ENCODE measurements at places on chromosomes 7 and 10. TPM values are rescaled to one million over a fixed set of nuclear protein-coding genes. Genes with fewer than 3 reads are reported as not detected.
A peak's percentile ranks its signal among the peaks of the same experiment; 100 is the strongest.

Gene PIK3CG
- 1.4 TPM for polyA plus RNA-seq

DNA sequence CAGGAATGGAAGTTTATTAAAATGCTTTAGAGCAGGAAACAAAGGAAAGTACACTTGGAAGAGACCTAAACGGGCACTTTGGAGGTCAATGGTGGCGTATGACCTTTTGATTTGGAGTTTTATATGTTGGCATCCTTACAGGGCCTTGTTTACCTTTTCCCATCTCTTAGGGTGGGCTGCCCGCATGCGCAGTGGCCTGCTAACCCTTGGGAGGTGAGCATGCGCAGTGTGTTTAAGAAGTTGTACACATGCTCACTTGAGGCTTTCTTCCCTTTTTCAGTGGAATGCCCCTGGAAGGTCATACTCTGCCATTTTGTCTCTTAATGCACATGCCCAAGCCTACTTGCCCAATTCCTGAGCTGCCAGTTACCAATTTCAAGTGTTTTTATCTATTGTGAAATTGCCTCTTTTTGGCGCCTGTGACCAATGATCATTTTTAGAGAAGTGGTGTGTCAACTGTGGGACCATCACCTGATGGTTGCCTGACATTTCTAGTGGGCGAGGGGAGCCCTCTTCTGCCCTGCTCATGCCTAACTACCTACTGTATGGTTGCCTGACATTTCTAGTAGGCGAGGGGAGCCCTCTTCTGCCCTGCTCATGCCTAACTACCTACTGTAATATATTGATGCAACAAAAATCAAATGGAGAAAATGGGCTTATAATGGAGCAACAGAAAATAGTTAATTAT lies 138.0 kb downstream of the PPP1R9A start:
- H3K4me1 ChIP-seq: no peaks in the 10 kb centered on the region
- no peaks in the 10 kb centered on the region for H3K36me3 ChIP-seq
- H3K4me3 ChIP-seq: no peak overlapping the region
- H3K27me3 ChIP-seq: no peaks in the 10 kb centered on the region
- no peak overlapping the region for H3K27ac ChIP-seq

GRCh38 chr10:25451401-25451800 lies 276.6 kb downstream of the GPR158 start:
- H3K27ac ChIP-seq: no peak overlapping the region
- no peaks in the 10 kb centered on the region for H3K4me1 ChIP-seq
- no peaks in the 10 kb centered on the region for H3K27me3 ChIP-seq
- H3K4me3 ChIP-seq: no peak overlapping the region

- H3K27ac ChIP-seq: no peak overlapping the region
- peak overlapping the region; percentile 61 for H3K4me3 ChIP-seq
- peaks cover 24% of the 10 kb centered on the region for H3K4me1 ChIP-seq
- H3K27me3 ChIP-seq: peaks cover 27% of the 10 kb centered on the region
Observed at GRCh38 chr7:116524221-116524608, 621 bp upstream of the CAV1 start.

DNA sequence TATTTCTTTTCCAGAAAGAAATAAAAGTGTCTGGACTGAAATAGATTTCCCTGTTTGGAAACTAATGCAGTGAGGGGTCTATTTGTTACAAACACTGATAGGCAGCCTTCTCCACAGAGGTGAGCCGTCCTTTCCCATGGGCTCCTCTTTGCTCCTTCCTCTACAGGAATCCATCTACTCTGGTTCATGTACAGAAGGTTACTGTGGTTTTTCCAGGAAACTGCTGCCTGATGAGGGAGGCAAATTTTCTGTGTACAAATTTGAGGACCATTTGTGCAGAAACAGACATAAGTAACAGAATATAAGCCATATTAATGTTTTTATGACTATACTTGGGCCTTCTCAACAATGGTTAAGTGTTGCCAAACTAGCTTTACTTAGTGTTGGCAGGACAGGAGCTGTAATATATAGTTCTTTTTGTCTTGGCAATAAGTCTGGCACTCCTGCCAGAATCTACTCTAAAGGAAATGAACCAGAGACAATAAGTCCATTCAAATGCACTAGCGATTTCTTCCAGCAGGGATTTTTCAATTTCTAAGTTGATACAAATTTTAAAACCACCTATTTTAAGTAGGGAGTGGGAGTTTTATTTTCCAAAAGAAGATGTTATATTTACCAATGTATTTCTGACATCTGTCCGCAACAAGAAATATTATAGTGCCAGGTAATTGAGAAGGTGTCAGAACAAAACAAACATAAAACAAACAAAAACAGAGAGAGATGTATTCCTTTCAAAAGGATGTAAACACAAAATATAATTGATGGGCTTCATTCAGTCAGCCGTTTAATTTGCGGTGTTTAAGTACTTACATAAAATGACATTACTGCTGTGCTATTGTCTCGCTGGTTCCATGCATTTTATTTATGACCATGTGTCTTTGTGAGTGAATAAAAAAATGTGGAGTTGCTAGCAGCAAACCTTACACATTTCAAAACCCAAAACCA lies 91.0 kb upstream of the NFE2L3 start:
- H3K4me1 ChIP-seq: no peaks in the 10 kb centered on the region
- H3K27me3 ChIP-seq: no peaks in the 10 kb centered on the region
- DNase-seq: peak; percentile 57
- H3K36me3 ChIP-seq: no peaks in the 10 kb centered on the region

DNA sequence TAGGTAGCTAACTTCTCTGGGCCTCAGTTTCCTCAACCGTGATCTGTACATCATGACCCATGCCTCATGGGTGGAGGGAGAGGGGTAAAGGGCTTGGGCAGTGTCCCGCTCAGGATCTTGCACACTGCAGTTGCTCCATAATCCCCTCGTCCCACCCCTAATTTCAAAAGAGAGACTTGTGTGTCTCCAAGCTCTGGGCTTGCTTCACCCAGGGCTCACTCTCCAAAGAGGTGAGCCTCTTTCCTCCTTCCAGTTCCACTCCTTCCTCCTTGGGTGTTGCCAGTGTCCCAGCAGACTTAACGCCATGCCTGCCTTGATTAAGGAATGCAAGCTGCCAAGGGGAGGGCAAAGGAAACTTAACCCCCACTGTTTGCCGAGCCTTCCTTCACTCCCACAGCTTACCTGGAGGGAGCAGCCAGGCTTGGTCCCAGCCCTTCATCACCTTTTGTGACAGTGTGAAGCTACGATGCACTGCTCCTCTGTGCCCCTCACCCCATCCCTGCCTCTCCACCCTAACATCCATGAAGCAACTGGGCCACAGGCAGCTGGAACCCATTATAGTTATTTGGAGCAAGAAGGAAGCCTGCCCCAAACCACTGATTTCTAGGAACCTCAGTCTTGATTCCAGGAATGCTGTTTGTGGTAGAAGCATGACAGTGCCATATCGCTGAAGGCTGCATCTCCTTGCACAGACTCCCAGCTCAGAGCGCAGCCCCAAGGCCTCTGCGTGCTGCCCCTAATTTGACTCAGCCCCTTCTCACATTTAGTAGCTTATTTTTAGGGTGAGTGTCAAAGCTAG lies 363.3 kb downstream of the TNS3 start:
- no peak overlapping the region for H3K27ac ChIP-seq
- no peak overlapping the region for H3K4me3 ChIP-seq
- H3K27me3 ChIP-seq: no peaks in the 10 kb centered on the region

Gene SFXN2
- 8.0 TPM for polyA plus RNA-seq

DNA sequence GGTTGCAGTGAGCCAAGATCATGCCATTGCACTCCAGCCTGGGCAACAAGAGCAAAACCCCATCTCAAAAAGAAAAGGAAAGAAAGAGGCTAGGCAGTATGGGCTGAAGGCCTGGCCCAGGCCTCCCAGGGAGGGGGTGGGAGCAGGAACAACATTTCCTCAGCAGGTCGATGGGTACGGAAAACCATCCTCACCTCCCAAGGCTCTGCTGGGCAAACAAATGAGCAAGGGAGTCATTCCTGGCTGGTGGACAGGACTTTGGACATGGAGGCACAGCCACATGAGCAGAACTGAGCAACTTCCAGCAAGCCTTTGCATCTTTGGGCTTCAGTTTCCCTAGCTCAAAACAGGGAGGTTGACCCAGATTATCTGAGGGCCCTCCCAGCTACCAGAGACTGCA lies 13.0 kb downstream of the OGDHL start:
- H3K36me3 ChIP-seq: peaks cover 68% of the 10 kb centered on the region
- H3K4me1 ChIP-seq: no peaks in the 10 kb centered on the region
- no peak for DNase-seq
- no peak overlapping the region for H3K27ac ChIP-seq
- H3K27me3 ChIP-seq: no peaks in the 10 kb centered on the region
- H3K4me3 ChIP-seq: no peak overlapping the region

DNA sequence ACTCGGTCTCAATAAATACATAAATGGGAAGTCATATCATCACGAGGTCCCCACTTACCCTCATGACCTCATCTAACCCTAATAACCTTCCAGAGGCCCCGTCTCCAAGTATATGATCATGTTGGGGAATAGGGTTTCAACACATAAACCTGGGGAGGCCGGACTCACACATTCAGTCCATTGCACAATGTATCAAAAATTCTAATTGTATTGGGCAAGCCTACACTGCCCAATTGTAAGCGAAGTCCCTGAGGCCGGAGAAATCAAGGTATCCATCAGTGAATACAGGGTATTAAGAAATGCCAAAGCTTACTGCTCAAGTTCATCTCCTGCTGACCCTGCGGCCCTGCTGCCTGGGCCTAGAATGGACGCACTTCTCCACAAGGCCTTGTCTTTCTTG lies 69.6 kb downstream of the PARP12 start:
- no peak overlapping the region for H3K4me3 ChIP-seq
- no peaks in the 10 kb centered on the region for H3K36me3 ChIP-seq
- DNase-seq: no peak
- H3K27me3 ChIP-seq: no peaks in the 10 kb centered on the region

Gene SMARCD3
- polyA plus RNA-seq: 298 TPM

DNA sequence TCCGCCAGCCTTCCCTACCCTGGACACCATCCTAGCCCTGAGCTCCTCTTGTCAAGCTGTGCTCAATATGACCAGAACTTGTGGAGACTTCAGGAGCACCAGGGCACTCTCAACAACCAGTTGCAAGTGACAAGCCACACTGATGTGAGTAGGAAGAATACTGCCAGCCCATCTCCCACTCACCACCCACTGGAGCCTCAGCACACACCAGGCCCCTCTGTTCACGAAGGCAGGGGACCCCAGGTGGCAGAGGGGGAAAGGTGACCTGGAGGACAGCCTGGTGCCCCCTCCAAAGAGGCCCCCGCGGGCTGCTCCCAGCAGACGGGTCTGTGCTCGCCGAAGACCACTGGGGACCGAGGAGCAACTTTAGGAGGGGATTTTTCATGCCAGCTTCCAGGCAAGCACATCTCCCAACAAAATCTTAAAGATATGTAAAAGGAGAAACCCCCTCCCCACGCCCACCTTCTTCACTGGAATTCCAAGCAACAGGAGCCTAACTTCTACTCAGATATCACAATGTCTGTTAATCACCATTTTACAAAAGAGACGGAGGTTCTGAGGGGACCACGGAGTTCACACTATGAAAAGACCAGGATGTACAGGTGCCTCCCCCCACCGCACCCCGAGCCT lies 1.0 kb downstream of the MMD2 start:
- H3K4me1 ChIP-seq: peaks cover 22% of the 10 kb centered on the region
- peak overlapping the region; percentile 62 for H3K4me3 ChIP-seq
- H3K27ac ChIP-seq: peak overlapping the region; percentile 73
- no peaks in the 10 kb centered on the region for H3K27me3 ChIP-seq
- H3K36me3 ChIP-seq: peaks cover 6% of the 10 kb centered on the region

Gene ZNF138
- 20.4 TPM for polyA plus RNA-seq

DNA sequence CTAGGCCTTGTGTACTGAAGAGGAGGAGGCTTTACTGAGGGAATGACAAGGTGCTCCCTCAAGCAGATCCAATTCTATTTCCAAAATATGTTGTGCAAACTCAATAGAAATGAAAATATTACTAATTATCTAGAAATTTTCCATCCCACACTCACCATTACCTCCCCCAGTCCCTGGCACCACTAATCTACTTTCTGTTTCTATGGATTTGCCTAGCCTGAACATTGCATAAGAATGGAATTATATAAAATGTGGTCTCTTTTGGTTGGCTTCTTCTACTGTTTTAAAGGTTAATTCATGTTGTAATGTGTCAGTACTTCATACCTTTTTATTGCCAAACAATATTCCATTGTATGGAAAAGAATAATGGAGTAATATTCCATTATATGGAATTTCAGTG lies 18.7 kb upstream of the NUB1 start:
- no peaks in the 10 kb centered on the region for H3K27me3 ChIP-seq
- H3K4me3 ChIP-seq: no peak overlapping the region
- H3K27ac ChIP-seq: no peak overlapping the region
- H3K4me1 ChIP-seq: no peaks in the 10 kb centered on the region

- no peak for DNase-seq
- peaks cover 41% of the 10 kb centered on the region for H3K4me1 ChIP-seq
- H3K36me3 ChIP-seq: no peaks in the 10 kb centered on the region
Observed at GRCh38 chr7:28957751-28958234, 337 bp downstream of the TRIL start.

GRCh38 chr10:99612167-99612831 lies 7.9 kb downstream of the SLC25A28 start:
- peak; percentile 52 for DNase-seq
- H3K4me3 ChIP-seq: no peak overlapping the region
- no peak overlapping the region for H3K27ac ChIP-seq
- H3K4me1 ChIP-seq: no peaks in the 10 kb centered on the region
- H3K36me3 ChIP-seq: peaks cover 27% of the 10 kb centered on the region
- no peaks in the 10 kb centered on the region for H3K27me3 ChIP-seq

Gene PNLIP
- polyA plus RNA-seq: 0.42 TPM

DNA sequence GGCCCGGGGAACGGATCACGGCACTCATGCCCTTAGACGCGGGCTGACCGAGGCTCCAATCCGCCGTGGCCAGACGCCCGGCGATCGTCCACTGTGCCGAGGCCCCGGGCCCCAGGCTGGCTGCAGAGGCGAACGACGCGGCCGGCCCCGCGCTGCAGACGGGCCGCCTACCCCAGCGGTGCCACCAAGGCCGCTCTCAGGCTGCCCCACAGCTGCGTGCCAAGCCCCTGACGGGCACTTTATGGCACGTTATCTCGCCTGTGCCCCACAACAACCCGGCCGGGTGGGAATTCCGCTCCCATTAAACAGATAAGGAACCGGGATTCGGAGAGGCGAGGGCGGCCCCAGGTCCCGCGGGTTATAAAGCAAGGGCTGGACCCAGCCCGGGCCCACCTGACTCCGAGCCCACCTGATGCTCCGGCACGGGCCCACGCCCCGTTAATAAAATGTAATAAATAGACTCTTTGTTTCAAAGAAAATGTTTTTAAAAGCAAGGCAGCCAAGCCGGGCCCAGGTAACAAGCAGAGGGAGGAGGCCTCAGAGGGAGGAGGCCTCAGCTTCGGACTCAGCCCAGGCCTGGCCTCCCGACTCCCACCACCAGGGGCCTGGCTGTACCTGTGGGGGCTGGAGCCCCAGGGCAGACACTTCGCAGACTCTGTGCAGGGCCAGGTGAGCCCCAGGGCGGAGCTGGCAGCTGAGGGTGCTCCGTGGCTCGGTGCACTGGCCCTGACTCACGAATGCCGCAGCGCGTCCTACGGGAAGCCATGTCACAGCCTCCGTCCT lies 79.7 kb downstream of the FOXL3 start:
- H3K4me1 ChIP-seq: peaks cover 31% of the 10 kb centered on the region
- no peak overlapping the region for H3K27ac ChIP-seq
- H3K4me3 ChIP-seq: no peak overlapping the region
- DNase-seq: no peak
- H3K36me3 ChIP-seq: no peaks in the 10 kb centered on the region
- H3K27me3 ChIP-seq: peaks cover 17% of the 10 kb centered on the region

GRCh38 chr10:106557053-106557452 lies 607.5 kb downstream of the SORCS1 start:
- no peaks in the 10 kb centered on the region for H3K4me1 ChIP-seq
- DNase-seq: no peak
- no peak overlapping the region for H3K27ac ChIP-seq
- no peaks in the 10 kb centered on the region for H3K36me3 ChIP-seq
- H3K4me3 ChIP-seq: no peak overlapping the region

- H3K4me1 ChIP-seq: no peaks in the 10 kb centered on the region
- no peak for DNase-seq
- no peak overlapping the region for H3K4me3 ChIP-seq
- H3K27me3 ChIP-seq: no peaks in the 10 kb centered on the region
- no peaks in the 10 kb centered on the region for H3K36me3 ChIP-seq
Observed at GRCh38 chr7:17725821-17726220, 214.5 kb downstream of the SNX13 start.
